ENCODE measurements at places on chromosomes 7 and 10. TPM values are rescaled to one million over a fixed set of nuclear protein-coding genes. Genes with fewer than 3 reads are reported as not detected.

The TBXAS1 gene
- 4.4 TPM for total RNA-seq

The TNRC18 gene
- total RNA-seq = 18.3 TPM

The CHST15 gene
- total RNA-seq = 14.8 TPM

The CYP26C1 gene
- 0.09 TPM for total RNA-seq

The COL26A1 gene
- 1.2 TPM for total RNA-seq

The ADAP1 gene
- 2.0 TPM for total RNA-seq

The FAS gene
- total RNA-seq = 7.2 TPM

The CYP2C19 gene
- total RNA-seq = not detected

The ZSWIM8 gene
- 40.7 TPM for total RNA-seq

The BEND7 gene
- 5.6 TPM for total RNA-seq

Measured in muscle of leg (tissue), 16 donors.